ENCODE measurements at places on chromosomes 2 and 18.

- no peak for DNase-seq
These were observed 82.9 kb upstream of the RNF152 start for GRCh38 chr18:61975526-61976326.

- no peak for DNase-seq
These were observed 123.8 kb downstream of the CAPN13 start for GRCh38 chr2:30683236-30683956.

DNA sequence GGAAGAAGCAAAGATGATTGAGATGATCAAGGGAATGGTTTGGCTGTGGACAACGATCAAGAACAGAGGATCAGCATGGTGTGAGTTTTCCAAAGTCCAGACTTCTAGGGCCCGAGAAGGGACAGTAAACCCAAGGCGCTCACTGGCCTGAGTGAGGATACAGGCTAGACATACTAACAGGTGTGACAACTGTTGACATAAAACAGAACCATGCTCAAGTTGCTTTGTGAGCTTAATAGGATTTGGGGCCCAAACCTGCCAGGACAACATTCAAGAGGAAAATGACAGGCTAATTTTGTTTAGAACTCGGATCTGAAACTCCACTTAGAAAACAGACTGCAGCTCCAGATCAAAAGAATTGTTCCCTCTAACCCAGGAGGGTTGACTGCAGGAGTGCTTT, 68.1 kb upstream of the ACKR3 start:
- no peak for DNase-seq

- no peak for DNase-seq
These were observed 322.2 kb downstream of the SLC8A1 start for GRCh38 chr2:40129725-40130124.

DNA sequence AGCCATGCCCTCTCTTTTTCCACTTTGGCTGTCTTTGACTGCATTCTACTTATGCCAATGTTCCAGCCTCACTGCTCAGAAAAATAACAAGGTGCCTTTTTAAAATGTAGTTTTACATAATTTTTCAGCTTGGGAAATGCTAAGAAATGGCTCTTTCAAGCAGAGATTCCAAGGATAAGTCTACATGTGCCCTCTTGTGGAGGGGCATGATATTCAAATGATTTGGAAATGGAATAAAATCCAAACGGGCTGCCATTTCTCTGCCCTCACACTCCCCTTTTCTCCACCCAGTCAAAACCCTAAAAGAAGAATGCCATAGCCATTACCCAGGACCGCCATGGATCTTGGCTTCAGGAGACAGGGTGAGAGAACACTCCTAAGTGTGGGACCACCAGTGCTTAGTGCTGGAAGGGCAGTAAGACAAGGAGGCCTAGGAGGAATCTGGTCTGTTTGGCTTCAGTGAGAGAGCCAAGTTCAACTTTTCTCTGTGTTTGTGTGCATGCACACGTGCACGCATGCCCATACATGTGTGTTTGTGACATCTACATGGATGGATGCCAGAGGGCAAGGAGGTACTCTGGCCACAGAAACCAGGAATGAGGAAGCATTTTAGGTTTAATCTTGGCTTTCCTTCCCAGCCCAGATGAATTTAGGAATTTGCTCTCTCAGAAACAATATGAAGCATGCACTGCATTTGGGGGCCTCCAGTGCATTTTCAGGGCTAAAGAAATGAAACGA, 174.0 kb upstream of the SLC14A2 start:
- DNase-seq: no peak

- peak; percentile 32 for DNase-seq
These were observed 510 bp downstream of the NCKAP1 start for GRCh38 chr2:183037553-183038340.

DNA sequence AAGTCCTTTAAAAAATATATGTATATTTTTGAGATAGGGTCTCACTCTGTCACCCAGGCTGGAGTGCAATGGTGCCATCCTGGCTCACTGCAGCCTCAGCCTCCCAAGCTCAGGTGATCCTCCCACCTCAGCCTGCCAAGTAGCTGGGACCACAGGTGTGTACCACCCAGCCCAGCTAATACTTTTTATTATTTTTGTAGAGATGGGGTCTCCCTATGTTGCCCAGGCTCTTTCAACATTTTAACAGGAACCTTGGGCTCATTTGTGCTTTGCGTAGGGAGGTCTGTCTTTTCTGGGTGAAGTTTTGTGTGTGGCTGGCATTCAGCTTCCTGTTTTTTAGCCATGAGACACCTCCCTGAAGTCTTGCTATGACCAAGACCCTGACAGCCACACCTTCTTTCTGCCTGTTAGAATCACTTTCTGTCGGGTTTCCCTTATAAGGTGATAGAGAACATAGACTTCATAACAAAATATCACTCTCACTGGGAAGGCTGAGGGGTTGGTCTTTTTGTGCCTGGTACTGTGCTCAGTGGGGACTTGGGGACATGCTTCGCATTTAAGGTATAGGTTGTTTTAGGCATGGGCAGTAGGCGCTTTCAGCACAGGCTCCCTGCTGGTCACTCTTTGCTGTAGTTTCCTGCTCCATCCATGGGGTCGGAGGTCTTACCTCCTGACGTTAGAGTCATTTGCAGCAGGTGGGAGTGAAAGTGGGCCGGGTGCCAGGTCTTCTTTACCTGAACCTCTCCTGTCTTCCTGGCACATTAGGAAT, 3.4 kb downstream of the RAB31 start:
- DNase-seq: no peak

- DNase-seq: no peak
These were observed 22.6 kb upstream of the USP34 start for GRCh38 chr2:61493523-61493942.

DNA sequence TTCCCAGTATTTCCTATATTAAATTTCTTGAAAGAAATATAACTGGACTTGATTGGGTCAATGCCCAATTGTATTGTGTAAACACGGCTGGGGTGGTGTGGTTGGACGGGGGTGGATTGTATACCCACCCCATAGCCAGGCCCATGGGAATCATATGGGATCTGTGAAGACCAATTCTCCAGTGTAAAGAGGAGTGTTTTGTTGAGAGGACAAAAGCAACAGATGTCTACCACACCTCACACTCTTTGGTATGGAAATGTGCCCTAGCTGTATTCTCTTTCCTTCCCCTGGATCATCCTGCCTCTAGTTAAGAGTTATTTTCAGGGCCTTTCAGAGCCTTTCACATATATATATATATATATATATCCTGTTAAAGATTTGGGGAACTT, 57.5 kb upstream of the TGIF1 start:
- DNase-seq: no peak

- no peak for DNase-seq
These were observed 676.2 kb downstream of the ZEB2 start for GRCh38 chr2:143843686-143844085.

DNA sequence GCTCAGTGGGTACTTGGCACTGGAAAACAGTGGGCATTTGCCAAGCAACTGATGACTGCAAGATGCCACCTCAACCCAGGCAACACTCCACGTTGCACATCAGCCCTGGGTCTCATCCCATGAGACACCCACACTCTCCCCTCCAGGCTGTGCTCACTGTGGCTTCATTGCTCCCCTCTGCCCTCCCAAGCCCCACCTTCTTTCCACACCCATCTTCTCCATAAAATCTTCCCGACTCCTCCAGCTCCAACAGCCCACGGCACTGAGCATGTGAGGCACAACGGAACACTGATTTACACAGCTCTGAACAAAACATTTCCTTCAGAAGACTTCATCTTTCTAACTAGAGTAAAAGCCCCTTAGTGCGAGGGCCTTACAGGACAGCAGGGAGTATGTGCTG, 117.8 kb upstream of the ACAA2 start:
- no peak for DNase-seq

- DNase-seq: no peak
These were observed 5.4 kb downstream of the SEMA4C start for GRCh38 chr2:96864343-96865091.

GRCh38 chr2:61670591-61671501, 132.7 kb upstream of the XPO1 start:
- DNase-seq: no peak

GRCh38 chr2:112790305-112790704, 6.0 kb upstream of the IL1A start:
- DNase-seq: no peak

- DNase-seq: no peak
These were observed 178.8 kb upstream of the CHST9 start for GRCh38 chr18:27363872-27364271.

DNA sequence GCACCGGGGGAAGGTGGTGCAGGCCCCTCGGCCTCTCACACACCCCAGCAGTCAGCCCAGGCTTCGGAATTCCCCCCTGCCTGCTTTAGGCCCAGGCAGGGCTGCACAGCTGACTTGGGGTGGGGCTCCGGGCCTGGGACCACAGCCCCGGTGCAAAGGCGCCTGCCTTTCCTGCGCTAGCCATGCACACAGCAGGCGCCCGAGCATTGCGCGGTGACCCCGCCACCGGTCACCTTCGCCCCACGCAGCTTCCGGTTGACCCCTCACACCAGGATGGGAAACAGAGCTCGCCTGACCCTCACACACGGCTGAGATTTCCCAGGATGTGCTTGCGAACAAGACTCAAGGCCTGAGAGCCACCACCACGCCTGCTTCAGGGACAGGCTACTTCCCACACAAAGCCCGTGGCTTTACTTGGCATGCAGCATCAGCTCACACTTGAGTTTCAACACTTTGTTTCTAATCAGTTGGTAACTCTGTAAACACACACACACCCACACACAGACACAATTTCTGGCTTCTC, 46.0 kb downstream of the SLC66A2 start:
- no peak for DNase-seq

DNA sequence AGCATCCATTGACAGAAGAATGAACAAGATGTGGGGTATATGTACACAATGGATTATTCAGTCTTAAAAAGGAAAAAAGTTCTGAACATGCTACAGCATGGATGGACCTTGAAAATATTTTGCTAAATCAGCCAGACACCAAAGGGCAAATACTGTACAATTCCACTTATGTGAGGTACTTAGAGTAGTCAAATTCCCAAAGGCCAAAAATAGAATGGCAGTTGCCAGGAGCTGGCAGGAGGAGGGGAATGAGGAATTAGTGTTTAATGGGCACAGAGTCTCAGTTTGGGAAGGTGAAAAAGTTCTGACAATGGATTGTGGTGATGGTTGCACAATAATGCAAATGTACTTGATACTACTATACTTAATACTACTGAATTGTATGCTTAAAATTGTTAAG, 193.2 kb downstream of the MBD2 start:
- DNase-seq: no peak

DNA sequence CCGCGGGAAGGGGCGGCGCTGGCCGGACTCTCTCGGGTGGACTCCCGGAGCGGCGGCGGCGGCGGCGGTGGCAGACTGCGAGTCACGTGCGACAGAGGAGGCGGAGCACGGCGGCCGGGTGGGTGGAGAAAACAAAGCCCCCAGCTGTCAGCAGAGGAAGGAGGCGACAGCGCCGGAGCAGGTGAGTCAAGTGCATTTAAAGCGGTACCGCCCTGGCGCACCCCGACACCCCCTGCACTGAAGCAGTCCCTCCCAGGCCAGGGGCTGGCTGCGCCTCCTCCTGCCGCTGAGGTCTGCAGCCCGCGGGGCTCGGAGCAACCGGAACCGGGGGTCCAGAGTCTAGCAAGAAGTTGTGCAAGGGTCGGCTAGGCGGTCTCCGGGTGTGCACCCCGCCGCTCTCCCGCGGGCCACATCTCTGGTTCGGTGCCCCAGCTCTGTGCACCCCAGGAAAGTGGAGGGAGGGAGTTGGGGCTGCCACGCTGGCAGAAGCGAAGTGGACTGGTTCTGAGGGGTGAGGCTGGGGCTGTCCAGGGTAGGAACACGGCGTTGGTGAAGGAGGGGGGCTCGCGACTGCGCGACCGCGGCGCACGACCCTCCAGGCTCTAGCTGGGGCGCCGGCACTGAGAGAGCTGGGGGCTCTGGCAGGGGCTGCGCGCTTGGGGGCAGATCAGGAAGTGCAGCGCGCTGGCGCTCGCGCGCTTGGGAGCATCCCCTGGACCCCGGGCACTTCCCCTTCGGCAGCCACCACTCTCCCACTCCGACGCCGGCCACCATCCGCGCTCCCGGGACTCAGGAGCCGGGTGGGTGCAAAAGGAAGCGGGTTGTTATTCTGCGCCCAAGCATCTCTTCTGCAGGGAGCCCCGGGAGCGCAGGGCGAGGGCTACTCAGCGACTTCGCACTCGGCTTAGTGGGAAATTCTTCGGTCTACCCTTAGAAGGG, 64.0 kb upstream of the MAPRE2 start:
- DNase-seq: peak; percentile 79

GRCh38 chr2:10721396-10722251, at the start of gene ATP6V1C2:
TSS of gene ATP6V1C2 (plus strand) at chr2:10721630. CDS start at chr2:10722850, 1,220 bp downstream.
- no peak for DNase-seq

DNA sequence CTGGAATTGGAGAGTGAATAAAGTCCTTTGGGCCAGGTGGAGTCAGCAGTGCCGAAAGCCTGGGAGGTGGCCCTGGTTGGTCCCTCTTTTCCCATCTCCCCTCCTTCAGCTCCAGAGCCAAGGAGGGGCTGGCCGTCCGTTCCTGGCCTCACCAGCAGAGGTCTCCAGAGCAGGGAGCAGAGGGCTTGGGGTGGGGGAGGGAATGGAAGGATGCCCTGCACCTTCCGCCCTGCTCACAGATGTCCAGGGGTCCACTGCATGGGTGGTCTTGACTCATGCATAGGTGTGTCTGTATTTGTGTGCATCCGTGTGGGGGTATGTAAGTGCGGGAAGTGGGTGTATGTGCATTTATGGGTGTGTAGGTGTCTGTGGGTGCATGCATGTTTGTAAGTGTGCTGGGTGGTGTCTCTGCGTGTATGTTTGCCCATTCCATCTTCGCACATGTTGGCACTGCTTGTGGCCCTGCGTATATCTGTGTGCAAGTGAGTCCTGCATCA, 201.8 kb downstream of the ZFP36L2 start:
- DNase-seq: no peak

DNA sequence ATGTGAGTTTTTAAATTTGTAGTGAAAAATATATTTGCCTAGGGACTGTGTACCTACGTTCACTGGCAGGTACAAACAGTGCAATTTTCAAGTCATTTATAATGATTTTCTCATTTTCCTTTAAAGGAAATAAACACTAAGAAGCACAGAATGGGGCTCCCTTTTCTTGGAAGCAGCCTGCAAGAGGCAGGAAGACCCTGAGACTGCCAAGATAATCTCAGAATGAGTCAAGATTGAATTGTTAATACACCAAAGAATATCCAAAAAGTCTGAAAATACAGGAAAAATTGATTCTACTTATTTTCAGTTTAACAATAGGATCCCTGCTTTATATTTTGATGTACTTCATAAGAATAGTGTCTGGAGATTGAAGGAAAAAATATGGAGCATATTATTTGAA, 331.2 kb downstream of the CTNNA2 start:
- no peak for DNase-seq

DNA sequence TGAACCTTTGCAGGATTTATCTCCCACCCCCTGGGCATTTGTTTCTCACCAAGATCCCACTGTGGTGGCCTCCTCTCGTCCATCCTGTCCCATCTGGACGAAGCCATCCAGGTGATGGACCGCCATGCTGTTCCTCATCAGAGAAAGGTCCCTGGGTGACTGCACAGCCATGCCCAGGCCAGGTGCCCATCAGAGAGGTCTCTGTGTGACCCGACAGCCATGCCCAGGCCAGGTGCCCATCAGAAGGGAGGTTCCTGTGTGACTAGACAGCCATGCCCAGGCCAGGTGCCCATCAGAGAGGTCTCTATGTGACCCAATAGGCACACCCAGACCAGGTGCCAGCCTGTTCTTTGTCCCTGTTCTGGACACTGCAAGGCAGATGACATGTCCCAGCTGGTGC, 360.9 kb upstream of the SALL3 start:
- no peak for DNase-seq

Data from NCI-H1092 (cell line).